AG04450 (cell line): ENCODE measurements at places on chromosomes 4 and X.

DNA sequence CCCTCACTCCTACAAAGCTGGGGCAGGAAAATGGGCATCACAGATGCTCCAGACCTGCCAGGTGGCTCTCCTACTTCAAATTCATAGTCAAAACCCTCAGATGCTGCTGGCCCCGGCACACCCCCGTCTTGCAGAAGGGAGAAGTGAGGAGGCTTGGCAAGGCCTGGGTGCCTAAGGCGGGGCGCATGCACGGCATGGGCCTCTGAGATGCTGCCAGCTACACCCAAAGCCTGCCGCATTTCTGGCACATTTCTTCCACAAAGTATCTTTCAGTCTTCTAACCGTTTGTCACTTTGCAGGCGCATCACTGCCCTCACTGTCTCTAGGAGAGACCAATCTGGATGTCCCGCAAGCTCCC is 19.6 kb downstream of the WDR1 start:
- DNase-seq = no peak

DNA sequence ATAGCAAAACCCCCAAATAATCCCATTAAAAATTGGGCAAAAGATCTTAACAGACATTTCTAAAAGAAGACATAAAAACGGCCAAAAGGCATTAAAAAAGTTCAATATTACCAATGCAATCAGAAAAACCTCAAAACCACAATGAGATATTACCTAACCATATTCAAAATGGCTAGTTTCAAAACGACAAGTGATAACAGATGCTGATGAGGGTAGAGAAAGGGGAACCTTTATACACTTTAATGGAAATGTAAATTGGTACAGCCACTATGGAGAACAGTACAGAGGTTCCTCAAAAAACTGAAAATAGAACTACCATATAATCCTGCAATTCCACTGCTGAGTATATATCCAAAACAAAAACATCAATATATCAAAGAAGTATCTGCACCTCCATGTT is 6.2 kb downstream of the AADAT start:
- DNase-seq = no peak

DNA sequence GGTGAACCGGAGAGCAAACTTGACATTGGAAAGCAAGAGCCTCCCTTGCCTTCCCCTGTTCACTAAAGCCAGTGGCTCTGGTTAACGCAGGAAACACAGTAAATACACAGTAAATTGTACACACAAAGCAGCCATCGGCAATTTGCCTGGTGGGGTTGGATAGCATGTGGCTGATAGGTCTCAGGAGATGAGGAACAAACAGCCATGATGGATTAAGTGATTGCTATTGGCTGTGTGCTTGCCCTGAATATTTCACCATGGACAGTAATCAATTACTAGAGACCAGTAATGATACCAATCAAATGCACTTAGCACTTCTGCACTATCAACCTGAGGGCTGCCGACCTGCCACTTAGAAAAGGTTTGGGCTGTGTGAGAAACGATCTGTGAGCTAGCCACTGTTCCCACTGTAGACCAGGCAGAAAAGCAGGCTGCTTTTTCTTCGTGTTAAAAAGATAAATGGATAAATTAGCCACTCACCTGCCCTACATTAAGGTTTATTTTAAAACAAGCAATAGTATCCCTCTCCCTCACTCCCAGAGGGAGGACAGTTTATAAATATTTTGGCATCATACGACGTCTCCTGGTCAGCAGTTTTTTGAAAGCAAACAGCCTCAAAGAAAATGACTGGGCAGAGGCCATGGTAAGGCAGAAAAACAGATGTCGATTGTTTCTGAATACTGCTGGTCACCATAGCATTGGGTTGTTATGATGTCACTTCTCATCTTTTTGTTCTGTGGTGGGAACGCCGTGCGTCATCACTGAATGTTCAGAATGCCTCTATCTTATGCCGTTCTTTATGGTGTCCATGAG is 167.1 kb downstream of the MAML3 start:
- DNase-seq = no peak

DNA sequence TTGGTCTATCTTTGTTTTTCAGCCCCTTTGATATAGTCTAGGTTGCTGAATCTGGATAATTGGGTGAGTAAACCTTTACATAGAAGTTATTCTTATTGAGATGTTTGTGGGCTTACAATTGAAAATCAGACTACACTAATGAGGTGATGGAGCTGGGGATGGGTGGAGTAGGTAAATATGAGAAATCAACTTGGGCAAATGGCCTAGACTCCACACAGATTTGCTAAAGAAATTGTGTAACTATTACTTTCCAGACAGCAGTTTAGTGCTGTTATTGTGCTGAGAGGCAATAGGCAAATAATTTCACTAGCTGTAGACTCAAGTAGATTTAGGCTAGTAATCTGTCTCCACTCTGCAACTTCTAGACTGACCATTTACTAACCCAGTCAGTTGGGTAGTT is 8.2 kb downstream of the DIAPH2 start:
- DNase-seq = no peak

DNA sequence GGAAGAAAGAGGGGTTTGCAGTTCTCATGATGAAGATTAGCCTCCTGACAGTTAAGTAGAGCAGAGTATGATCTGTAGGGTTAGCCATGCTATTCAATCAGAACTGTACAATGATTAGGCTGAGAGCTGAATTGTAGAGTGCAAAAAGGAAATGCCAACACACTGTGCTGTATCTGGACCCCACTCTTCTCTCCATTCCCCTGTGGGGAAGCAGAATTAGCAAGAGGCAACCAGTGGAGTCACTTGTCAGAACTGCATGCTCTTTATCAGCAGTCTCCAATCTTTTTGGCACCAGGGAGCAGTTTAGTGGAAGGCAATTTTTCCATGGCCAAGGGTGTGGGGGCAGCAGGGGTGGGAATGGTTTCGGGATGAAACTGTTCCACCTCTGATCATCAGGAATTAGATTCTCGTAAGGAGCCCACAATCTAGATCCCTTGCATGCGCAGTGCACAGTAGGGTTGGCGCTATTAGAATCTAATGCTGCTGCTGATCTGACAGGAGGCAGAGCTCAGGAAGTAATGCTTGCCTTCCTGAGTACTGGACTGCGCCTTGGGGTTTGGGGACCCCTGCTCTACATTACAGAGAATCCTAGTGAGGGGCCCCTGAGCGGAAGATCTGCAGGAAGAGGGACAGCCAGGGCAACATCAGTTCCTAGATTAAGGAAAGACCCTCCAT is 19.4 kb downstream of the TBC1D9 start:
- DNase-seq = no peak

DNA sequence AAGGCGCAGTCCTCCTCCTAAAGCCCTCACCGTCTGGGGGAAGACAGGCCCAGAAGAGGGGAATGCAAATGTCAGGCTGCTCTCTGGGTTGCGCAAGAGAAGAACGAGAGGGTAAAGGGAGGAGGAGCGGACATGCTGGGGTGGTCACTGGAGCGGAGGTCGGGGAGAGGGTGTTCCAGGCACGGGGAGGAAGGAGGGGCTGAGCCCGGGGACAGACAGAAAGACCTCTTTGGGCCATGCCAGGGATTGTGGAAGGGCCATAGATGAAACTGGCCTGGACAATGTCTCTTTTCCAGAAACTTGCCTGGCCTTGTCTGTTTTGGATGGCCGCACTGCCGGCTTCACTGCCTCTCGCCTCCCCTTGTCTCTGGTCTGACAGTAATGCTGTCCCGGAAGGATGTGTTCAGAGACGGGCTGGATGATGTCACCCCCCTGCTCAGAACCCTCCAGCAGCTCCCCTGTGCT is 121.0 kb downstream of the SORCS2 start:
- DNase-seq = no peak

DNA sequence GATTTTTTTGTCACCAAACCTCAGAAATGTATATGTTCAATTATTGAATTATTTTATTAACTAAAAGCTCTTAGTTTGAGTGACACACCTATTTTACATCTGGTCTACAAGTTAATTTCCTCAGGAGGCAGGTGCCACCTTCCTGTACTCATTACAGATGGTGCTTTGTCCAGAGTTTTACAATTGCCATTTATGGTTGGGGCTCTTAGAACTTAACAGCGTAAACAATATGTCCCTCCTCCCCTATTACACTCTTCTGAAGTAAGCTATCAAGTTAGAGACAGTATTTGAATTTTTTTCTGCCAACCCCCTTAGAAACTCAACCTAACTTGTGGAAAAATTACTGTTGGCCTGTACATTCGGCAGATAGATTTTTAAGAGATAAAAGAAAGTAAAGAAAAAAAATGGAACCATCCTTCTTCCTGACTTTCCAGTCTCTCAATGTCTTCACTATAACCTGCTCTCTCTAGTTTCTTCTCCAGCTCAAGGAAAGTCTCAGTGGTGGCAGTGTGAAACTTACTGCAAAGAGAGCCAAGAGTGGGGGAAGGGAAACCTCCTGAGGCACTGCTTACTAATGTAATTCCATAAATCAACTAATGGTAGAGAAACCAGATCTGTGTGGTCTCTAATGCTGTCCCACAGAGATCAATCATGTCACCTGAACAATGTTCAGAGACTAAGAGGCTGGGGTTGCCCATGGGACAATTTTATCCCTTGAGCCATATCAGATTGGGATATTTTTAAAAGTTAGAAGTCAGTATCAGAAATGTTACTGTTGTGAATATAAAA is 7.8 kb downstream of the CXXC4 start:
- no peak for DNase-seq
